ENCODE measurements at places on chromosomes 1 and 21. TPM values are rescaled to one million over a fixed set of nuclear protein-coding genes. Genes with fewer than 3 reads are reported as not detected.
A peak's percentile ranks its signal among the peaks of the same experiment; 100 is the strongest.

Gene DENND2D
- total RNA-seq: 1.7 TPM

Gene SPATA1
- 0.67 TPM for total RNA-seq

Gene APOBEC4
- total RNA-seq: not detected

Gene PBX1
- total RNA-seq: 33.3 TPM

Gene SNX7
- total RNA-seq: 17.7 TPM

Gene LRRIQ3
- total RNA-seq: 0.16 TPM

- DNase-seq: no peak
These were observed 214.9 kb downstream of the APP start for GRCh38 chr21:25955646-25956045.

GRCh38 chr1:223227031-223227430 lies 84.0 kb upstream of the TLR5 start:
- DNase-seq: no peak

DNA sequence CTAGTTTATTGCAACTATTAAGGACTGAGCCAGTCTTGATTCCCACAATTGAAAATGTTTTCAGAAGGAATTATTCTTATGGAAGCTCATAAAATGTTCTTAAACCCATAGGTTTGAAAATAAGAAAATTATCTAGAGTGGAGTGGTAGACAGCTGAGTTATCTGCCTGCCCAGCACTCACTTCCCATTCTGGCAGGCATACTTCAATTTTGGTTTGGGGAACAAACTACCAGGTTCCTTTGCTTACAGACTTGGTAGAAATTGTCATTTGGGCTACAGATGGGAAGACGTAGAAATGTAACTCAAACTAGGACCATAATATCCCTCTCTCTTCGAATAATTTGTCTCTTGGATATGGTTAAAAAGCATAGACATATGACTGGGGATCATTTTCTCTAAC lies 18.4 kb downstream of the JUN start:
- DNase-seq: no peak

- DNase-seq: peak; percentile 64
These were observed 60.5 kb downstream of the CLIC4 start for GRCh38 chr1:24805534-24806301.

DNA sequence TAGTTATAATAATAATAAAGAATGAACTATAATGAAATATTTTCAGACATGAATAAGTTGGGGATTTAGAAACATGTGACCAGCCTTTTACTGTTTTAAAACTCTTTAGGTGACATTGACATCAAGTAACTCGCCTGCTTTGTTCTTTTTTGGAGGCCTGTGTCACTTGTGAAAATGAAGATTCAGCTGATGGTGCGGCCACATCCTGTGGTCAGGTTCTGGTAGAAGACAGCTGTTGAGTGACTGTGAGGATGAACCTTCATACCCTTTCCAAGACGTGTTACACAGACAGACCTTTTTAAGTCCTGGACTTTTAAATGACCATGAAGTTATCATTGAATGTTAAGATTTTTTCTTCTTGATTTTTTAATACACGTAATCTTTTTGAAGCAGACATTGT lies 10.3 kb downstream of the UTS2 start:
- DNase-seq: no peak

DNA sequence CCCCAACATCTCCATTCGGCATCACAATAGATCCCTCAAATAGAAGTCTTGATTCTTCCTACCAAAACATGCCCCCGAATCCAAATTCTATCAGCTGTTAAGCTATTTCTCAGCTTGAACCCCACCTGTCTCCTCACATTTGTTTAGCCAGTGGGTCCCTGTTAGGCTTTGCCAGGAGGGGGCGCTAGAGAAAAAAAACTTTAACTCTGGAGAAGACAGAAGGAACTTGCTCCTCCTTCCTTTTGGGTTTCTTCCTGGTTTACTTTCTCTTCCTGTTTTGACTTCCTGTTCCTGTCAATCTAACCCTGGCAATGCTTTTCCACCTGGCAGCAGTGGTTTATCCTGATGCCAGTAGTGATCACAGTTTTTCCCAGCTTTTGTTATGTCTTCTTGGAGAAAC lies 95.6 kb upstream of the KCNK1 start:
- DNase-seq: no peak

DNA sequence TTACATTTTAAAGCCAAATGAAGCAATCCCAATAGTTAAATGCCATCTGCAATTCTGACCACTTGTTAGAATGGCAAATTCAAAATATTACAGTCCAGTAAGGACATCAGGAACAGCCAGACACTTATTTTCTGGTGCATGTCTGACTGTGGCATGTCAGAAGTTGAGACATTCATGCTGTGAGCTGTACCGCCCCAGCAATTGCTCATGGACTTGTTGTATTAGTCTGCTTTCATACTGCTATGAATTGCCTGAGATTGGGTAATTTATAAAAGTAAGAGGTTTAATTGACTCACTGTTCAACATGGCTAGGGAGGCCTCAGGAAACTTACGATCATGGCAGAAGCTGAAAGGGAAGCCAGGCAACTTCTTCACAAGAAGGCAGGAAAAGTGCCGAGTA lies 19.1 kb downstream of the DDAH1 start:
- DNase-seq: no peak

GRCh38 chr1:24329331-24329730 lies 10.2 kb downstream of the GRHL3 start:
- no peak for DNase-seq

DNA sequence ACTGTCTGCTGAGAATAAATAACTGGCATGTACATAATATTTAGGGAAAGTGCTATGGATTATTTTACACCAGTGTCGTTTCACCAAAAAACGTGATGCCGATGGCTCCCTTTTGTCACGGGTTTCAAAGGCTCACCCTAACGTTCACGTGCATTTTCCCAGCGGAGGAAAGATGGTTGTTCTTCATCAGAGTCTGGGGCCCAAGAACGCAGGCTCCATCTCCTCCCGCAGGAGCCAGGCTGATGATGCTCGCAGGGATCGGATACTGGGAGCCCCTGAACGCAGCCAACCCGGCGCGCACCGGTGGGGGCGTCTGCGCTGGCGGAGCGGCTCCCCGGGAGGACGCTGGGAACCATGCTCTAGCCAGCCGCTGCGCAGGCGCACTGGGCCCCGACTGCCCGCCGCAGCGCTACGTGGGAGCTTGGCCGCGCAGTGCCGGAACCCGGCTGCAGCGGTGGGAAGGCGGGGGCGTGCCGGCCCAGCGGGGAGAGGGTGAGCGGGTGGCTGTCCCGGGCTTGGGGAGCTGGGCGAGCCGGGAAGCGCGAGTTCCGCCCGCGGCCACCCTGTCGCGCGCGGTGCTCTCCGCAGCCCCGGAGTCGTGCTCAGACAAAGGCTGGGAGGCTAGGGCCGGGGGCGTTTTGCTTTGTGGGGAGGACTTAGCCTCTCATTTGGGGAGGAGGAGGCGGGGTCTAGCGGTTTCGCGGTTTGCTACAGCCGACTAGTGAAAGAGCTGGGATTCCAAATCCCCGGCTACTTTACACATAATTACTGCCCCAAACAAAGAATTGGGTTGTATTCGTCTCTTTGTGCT lies at the start of gene ZFP69B:
Gene ZFP69B (plus strand): TSS at position 793 of the 811 bp plus-strand sequence. CDS start 486 bp downstream, outside the sequence.
- peak; percentile 81 for DNase-seq

DNA sequence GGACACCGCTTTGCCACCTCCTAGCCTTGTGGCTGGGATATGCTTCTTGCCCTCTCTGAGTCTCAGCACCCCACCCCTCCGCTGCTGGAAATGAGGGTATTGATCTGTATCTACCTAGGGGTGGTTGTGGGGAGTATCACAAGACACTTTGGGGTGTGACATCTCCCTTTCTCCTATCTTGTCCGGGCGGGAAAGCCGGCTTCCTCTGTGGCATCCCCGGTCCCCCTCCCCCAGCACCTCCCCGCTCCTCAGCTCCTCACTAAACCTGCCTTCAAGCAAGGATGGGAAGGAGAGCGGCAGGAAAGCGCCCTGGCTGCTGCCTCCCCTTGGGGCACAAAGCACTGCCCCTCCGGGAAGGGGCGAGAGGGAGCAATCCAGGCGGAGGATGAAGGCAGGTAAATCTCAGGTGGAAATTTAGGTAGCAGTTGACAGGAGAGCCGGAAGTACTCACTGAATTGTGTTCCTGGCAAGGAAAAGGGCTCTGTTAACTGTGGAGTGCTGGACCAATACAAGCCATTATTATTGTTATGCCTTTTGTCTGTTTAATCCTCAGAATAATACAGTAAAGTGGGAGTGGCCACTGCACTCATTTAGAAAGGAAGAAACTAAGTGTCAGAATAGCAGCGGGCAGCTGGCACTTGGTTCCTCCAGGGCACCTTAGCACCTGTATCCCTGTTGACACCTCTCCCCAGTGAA lies 49.0 kb upstream of the LRP8 start:
- DNase-seq: no peak

GRCh38 chr1:116326486-116326885 lies 46.6 kb upstream of the ATP1A1 start:
- no peak for DNase-seq

DNA sequence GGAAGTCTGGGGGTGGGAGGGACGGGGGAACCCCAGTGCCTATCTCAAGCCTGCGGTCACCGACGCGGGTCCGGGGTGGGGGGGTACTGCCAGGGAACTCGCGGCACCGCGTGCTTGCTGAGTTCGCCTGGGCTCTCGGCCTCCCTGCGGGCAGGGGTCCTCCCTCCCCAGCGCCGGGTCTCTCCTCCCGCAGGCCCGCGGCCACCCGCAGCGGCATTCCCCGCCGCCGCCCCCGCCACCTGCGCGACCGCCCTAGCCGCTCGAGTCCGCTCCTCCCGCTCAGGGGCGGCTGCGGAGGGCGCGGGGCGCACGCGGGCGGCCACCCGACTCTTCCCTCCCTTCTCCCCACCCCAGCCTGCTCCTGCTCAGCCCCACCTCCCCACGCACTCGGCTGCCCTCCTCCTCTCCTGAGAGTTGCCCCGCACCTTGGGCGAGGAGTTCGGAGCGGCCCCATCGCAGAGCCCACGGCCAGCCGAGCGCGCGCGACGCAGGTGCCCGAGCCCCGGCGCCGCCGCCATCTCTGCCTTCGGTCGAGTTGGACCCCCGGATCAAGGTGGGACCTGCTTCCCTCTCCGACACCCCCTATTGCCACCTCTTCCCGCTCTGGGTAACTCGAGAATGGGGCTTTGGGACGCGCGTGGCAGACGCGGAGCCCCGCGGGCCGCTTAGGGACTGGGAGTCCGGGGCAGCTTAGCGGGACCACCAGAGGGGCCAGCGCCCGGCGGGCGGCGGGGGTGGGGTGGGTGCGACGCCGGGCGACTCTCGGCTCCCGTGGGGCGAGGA lies 105.0 kb downstream of the LEPR start:
- no peak for DNase-seq

DNA sequence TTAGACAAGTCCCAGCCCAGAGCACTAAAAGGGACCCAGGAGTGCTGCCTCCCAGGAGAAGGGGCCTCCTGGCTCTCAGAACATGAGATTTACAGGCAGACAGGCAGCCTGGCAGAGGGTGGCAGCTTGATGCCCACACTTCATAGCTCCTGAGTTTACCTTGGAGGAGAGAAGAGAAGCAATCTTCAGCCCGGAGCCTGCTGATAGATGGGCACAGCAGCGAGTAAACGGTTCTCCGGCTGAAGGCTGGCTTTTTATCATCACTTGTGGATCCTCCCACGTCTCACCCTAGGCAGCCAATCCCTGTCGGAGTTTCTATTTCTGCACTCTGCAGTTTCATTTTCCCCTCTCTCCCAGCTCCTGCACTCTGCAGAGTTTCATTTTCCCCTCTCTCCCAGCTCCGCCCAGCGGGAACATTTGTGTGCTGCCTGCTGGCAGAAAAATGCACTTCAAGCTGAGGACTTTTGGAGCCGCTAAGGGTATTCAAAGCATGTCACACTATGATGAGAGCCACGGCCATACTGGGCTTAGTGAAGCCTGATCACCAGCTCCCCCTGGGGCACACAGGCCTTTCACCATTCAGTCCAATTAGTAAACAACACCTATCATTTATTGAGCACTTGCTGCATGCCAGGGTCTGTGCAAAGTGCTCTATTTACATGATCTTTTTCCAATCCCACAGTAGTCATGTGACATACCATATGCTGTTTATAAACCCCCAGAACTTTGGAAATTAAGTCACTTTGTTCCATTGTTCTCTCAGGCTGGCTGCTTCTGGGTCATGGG lies at the start of gene IFI6:
Gene IFI6 (minus strand): TSS at position 229 of the 786 bp plus-strand sequence. CDS start 2,878 bp downstream, outside the sequence.
- peak; percentile 91 for DNase-seq

DNA sequence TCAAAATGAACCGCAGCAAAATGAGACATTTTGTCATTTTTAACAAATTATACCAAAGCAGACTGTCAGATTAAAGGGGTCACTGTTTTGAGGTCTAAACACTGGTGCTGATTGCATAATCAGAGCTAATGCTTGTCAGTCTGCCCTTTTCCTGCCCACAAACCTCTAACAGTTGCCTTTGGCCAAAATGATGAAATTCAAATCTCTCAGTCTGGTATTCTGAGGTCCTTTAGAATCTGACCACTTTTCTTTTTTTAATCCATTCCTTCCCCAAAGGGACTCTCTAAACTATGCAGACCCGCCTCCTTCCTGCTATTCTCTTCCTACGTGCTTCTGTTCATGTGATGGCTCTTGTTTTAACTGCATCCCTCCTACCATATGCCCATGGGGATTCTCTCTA lies 145.2 kb upstream of the SPATA6 start:
- no peak for DNase-seq

DNA sequence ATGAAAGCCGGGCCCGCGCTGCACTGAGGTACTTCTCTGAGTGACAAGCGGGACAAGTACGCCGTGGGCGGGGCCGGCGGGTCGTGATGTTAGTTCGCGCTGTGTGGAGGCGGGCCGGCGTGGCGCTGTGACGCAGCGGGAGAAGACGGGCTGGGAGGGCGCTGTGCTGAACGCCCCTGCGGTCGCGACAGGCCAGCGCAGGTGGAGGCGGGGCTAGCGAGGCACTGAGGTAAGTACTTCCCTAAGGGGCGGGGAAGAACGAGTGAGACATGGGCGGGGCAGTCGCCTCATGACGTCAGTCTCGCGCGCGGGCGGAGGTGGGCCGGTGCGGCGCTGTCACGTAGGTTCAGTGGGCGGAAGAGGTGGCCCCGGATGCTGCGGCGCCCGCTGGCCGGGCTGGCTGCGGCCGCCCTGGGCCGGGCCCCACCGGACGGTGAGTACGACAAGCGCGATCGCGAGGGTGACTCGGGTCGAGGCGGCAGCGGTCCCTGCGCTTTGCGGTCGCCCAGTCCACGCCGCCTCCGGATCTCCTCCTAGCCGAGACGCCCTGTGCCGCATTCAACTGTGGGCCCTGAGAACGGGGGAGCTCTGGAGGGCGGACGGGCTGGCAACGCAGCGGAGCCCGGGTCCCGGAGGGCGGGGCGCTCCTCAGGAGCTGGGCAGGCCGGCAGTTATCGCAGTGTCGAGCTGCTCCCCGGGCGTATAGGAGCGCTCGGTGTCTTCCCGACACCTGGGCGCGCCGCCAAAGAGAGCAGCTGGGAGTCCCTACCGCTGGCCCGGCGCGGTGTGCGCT lies at the start of gene GUK1:
Gene GUK1 (plus strand): TSS at position 349 of the 793 bp plus-strand sequence. CDS start 24 bp downstream, at position 373.
- peak; percentile 100 for DNase-seq

Measured in right atrium auricular region (tissue), 2 donors.